Astrocyte (in vitro differentiated cells and primary cell): ENCODE measurements at places on chromosomes 4 and X.

GRCh38 chr4:98248934-98249333, 12.2 kb upstream of the RAP1GDS1 start:
- no peak for DNase-seq

DNA sequence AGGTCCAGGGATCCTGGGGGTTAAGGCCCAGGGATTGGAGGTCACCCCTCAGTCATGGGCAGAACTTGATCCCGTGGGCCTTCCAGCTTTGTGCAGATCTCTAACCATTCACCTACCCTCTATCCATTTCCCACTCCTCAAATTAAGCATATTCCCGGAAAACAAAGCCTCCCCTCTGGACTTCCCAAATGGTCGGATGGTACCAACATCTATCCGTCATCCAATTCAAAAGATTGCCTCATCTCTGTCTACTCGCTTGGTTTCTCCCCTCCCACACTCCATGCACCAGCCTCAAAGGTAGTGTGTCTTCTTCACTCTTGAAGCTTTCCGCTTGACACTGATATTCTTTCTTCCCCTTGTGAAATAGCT, 473 bp upstream of the BCLAF3 start:
- no peak for DNase-seq

DNA sequence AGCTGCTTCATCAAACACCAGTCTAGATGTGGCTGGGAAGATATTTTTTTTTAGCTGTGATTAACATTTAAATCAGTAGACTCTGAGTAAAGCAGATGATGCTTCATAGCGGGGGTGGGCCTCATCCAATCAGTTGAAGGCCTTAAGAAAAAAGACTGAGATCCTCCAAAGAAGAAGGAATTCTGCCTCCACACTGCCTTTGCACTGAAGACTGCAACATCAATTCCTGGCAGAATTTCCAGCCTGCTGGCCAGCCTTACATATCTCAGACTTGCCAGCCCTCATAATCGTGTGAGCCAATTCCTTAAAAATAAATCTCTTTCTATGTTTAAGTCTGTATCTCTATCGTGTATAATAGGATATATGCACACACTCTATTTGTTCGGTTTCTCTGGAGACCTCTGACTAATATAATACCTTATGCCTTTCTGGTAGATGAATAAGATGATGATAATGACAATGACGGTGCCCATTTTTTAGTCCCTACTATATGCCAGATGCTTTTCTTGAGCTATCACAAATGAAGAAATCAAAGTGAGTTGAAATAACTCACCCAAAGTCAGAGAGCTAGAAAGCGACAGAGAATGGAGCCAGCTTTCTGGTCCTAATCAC, 66.1 kb upstream of the SOD3 start:
- DNase-seq: no peak

- DNase-seq: no peak
These were observed 19.2 kb upstream of the SPON2 start for GRCh38 chr4:1191621-1192020.

DNA sequence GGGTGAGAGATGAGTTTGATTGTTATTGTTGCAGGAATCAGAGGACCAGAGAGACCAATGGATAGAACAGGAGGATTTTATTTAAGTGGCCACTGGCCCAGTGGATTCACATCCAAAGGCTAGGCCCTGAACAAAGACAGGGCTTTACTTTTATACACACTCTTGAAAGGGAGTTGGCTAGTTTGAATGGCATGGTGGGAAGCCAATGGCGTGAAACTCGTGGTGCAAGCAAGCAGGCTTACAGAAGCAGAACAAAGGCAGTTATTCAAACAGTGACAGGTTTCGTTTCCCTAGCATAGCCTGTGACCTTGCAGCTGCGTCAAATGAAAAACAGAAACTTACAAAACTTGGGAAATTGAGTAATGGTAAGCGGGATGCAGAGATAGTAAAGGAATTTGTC, 110.2 kb upstream of the PRDX4 start:
- DNase-seq: peak; percentile 25

DNA sequence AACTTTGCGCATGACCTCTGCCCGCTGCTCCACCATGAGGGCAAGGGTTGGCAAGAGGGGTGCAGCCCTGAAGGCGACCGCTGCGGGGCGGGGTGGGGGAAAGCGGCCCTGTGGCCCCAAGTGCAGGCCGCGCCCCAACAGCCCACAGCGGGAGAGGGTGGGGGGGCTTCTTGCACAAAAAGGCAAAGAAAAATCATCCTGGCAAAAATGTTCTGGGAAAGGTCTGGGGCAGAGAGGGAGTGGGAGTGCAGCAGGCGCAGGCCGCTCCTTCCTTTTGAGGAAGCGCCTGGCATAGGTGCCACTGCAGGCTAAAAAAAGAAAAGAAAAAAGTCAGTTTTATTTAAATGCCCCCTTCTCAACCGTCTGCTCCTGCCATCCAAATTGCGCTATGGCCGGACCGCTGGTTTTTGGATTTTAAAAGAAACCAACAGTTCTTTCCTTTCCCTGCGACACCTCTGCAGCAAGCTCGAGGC, 1.4 kb downstream of the ARX start:
- no peak for DNase-seq

DNA sequence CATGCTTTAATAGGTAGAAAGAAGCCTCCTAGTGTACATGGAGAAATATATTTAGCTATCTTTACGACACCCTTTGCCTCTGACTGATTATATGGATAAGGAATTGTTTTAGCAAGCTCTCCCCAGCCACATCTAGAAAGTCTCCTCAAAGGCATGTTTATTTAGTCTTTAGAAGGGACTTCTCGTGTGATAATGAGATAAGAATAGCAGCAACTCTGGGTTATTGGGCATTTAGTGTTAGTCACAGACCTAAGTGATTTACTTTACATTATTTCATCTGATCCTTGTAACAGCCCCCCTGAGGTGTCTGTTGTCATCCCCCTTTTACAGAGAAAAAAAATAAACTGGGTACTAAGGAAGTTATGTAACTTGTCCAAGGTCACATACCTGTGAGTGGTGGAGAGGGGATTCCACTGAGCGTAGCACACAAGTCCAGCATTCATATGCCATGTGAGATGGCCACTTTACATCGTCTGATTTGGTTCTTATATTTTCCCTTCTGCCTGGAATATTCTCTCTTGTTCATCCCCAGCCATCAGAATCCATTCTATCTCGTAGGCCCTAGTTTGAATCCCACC, 77.7 kb downstream of the TSPAN7 start:
- no peak for DNase-seq

GRCh38 chr4:82998898-82999297, 11.7 kb downstream of the LIN54 start:
- DNase-seq: no peak

- no peak for DNase-seq
These were observed 30.6 kb upstream of the IL9R start for GRCh38 chrX:155966876-155967275.

GRCh38 chrX:18449236-18449635, 23.8 kb downstream of the CDKL5 start:
- DNase-seq: no peak

DNA sequence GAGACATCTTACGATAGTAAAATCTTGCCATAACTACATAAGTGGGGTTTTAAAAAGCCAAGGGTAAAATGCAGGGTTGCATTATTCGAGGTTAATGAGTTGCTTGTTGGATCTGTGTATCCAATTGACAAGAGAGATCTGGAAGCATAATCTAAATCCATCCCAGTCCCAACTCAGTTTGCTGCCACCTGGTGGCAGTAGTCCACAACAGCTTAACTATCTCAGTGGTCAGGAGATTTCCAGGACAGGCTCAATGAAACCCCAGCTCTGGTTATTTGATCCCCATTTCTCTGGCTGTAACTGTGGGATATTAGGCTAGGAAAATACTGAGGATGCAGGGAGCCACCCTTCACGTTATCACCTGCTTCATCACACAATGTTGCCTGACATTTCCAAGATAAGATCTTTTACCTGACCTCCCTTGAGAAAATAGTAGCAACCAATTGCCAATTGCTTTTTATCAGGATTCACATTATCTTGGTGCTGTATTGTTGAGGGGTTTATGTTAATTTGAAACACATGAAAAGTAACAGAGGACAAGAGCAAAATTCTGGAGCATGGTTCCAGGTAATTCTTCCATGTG, 88.2 kb upstream of the TNIP3 start:
- peak; percentile 27 for DNase-seq

DNA sequence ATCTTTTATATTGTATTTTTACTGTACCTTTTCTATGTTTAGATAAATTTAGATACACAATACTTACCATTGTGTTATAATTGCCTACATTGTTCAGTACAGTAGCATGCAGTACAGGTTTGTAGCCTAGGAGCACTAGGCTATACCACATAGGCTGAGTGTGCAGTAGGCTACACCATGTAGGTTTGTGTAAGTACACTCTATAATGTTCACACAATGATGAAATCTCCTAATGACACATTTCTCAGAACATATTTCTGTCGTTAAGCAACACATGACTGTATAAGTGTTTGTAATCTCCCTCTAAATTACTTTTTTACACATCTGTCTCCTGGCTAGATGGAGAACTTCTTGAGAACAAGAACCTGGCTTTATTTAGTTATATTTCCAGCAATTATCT, 40.3 kb downstream of the UCHL1 start:
- no peak for DNase-seq

GRCh38 chr4:9996319-9997110, 24.8 kb downstream of the SLC2A9 start:
- DNase-seq: no peak

GRCh38 chr4:67725981-67726380, 25.0 kb upstream of the UBA6 start:
- peak; percentile 90 for DNase-seq

DNA sequence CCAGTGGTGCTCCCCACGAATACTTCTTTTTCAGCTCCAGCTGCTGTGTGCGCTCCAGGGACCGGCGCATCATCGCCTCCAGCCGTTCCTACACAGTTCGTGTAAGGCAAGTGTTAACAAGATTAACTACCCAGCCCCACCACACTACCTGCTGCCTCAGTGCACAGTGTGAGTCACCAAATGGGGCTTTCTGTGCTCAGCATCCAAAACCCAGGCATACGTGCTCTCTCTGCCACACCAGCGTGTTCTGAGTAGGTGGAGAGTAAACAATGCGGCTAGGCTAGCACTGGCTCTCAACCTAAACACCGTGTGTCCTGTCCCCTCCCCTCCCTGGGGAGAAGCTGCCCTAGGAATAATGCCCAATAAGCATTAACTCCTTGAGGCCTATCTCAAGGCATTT, 60.0 kb downstream of the MAP7D2 start:
- DNase-seq: peak; percentile 44

DNA sequence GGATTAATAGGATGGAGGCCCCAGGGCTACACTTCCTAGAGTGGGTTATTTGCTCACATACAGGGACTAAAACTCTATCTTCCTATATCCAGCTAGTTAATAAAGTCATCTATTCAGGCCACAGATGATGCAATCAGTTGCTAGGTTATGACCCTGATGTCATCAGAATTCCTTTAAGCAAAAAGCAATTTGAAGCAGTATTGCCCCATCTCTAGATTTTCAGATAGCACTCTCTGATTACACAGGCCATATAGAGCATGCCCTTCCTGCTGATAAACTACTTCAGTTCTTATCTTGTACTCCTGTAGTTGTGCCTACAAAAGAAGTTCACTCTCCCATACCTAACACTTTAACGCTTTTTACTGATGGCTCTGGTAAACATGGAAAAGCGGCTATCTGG, 84.8 kb downstream of the TMEM144 start:
- no peak for DNase-seq

DNA sequence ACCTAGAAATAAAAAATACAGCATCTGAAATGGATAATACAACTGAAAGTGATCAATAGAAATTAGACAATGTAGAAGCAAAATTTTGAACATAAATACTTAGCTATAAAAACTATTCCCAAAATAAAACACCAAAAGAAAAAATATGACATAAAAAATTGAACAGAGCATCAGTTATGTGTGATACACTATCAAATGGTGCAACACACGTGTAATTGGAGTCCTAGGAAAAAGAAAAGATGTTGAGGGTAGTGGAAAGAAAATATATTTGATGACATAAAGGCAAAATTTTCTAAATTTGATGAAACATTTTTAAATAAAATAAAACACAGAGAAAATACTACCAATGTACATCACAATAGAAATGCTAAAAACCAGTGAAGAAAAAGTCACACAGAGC, 63.1 kb downstream of the NPY2R start:
- DNase-seq: no peak

- peak; percentile 69 for DNase-seq
These were observed 452.5 kb downstream of the IL15 start for GRCh38 chr4:142088906-142089305.

GRCh38 chrX:104935581-104935980, 284.9 kb downstream of the TEX13A start:
- no peak for DNase-seq

DNA sequence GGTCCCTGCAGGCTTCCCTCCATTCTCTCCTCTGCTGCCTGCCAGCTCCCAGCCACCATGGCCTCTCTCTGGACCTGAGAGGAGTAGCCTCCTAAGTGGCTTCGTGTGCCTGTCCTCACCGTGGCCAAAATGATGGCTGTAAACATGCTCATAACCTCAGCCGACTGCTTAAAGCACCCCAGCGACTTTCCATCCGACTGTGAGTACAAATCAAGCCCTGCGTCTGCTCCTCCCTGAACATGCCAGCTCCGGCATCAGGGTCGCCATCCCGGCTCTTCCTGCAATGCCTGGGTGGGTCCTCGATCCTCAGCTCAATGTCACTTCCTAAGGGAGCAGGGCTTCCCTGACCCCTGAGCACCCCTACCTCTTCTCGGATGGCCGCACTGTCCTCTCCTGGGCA, 3.3 kb upstream of the SORCS2 start:
- DNase-seq: no peak

- no peak for DNase-seq
These were observed 17.9 kb upstream of the NSUN7 start for GRCh38 chr4:40731792-40732245.

DNA sequence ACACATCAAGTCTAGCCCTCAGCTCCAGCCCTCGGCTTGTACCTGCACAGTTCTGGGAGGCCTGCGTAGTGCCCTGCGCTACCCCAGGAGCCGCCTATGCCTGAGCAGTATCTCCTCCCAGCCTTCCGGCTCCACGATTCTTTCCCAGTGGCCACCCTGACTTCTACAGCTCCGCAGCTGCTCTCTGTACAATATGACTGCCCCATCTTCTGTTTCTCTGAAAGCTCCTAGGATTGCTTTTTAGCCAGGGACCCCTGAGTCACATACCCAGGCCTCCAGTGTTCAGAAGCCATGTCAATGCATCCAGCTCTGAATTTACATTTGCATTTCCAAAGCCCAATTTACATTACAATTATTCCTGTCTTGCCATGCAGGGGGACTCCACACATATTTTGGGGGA, 135.5 kb downstream of the PJA1 start:
- DNase-seq: no peak

DNA sequence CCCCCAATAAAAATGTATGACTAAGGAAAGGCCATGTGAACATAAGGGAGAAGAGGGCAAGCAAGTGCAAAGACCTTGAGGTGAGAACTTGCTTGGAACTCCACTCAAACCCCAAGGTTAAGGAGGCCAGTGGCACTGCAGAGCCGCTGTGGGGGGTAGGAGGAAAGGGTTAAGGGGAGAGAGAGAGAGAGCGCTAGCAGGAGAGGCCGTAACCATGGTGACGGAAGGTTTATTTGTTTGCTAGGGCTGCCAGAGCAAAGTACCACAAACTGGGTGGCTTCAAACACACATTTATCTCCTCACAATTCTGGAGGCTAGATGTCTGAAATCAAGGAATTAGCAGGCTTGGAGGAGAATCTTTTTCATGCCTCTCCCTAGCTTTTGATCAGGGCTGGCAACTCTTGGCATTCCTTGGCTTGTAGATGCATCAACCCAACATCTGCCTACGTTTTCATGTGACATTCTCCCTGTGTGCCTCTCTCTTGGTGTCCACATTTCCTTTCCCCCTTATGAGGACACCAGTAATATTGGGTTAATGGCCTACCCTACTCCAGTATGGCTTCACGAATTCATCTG, 35.2 kb downstream of the SMIM20 start:
- no peak for DNase-seq

- DNase-seq: no peak
These were observed 83.2 kb upstream of the USP9X start for GRCh38 chrX:41002026-41002425.
